Aortic smooth muscle cell (primary cell): ENCODE measurements at places on chromosomes 3 and 15. TPM values are rescaled to one million over a fixed set of nuclear protein-coding genes. Genes with fewer than 3 reads are reported as not detected.

The GRK7 gene
- not detected in 2 replicates for total RNA-seq

The LRCH3 gene
- 50.7 and 72.3 TPM in 2 replicates for total RNA-seq

The RHCG gene
- total RNA-seq, result 0.13 TPM in 1 of 2 replicates, not detected in the other

The TNIK gene
- total RNA-seq, result 28.9 and 48.9 TPM in 2 replicates

The SCAANT1 gene
- total RNA-seq, result not detected in 2 replicates

The P2RY14 gene
- total RNA-seq, result not detected in 2 replicates

The ANKRD34C gene
- not detected in 2 replicates for total RNA-seq

The PYGO1 gene
- total RNA-seq, result 4.4 and 7.0 TPM in 2 replicates

The RNF168 gene
- 17.4 and 22.2 TPM in 2 replicates for total RNA-seq

The ATG3 gene
- 109 and 122 TPM in 2 replicates for total RNA-seq

The RETNLB gene
- total RNA-seq, result not detected in 2 replicates

The OR5K2 gene
- not detected in 2 replicates for total RNA-seq

The UQCC5 gene
- 6.7 and 12.0 TPM in 2 replicates for total RNA-seq

The MAN2A2 gene
- 18.9 and 22.1 TPM in 2 replicates for total RNA-seq

The STAB1 gene
- total RNA-seq, result 2.5 and 6.5 TPM in 2 replicates

The SLC22A14 gene
- 0.12 and 0.13 TPM in 2 replicates for total RNA-seq

The GPR149 gene
- total RNA-seq, result not detected in 2 replicates

The THRB gene
- 2.8 and 4.5 TPM in 2 replicates for total RNA-seq

The NAALADL2 gene
- 12.9 and 15.9 TPM in 2 replicates for total RNA-seq

The CLDN18 gene
- not detected in 2 replicates for total RNA-seq

The GOLGA8G gene
- total RNA-seq, result not detected in 2 replicates

The OR4F6 gene
- not detected in 2 replicates for total RNA-seq

The DTX3L gene
- total RNA-seq, result 12.9 and 18.3 TPM in 2 replicates

The PLEKHO2 gene
- 27.9 and 29.3 TPM in 2 replicates for total RNA-seq

The FOXB1 gene
- not detected in 2 replicates for total RNA-seq

The ONECUT1 gene
- not detected in 2 replicates for total RNA-seq

The SUSD5 gene
- 4.8 and 6.1 TPM in 2 replicates for total RNA-seq

The ACVR2B gene
- total RNA-seq, result 1.6 and 2.4 TPM in 2 replicates

The ITGA11 gene
- total RNA-seq, result 24.3 and 43.8 TPM in 2 replicates

The ISLR2 gene
- total RNA-seq, result not detected in 2 replicates

The PRR20G gene
- total RNA-seq, result not detected in 2 replicates

The GOLGA6D gene
- not detected in 2 replicates for total RNA-seq

The CIB2 gene
- 1.6 and 1.7 TPM in 2 replicates for total RNA-seq

The FGD5 gene
- total RNA-seq, result 2.6 and 5.4 TPM in 2 replicates

The CCR8 gene
- not detected in 2 replicates for total RNA-seq

The EXOSC7 gene
- 51.1 and 51.3 TPM in 2 replicates for total RNA-seq

The AGBL1 gene
- not detected in 2 replicates for total RNA-seq

The CPB1 gene
- total RNA-seq, result not detected in 2 replicates

The GLDN gene
- total RNA-seq, result 3.0 and 6.5 TPM in 2 replicates

The GOLGA6L4 gene
- 0.92 and 1.4 TPM in 2 replicates for total RNA-seq

The RPL35A gene
- total RNA-seq, result 538 and 687 TPM in 2 replicates

The SAMD7 gene
- not detected in 2 replicates for total RNA-seq

The C3orf20 gene
- 0.13 TPM in 1 of 2 replicates, not detected in the other for total RNA-seq
